ENCODE measurements at places on chromosomes 7 and 10. TPM values are rescaled to one million over a fixed set of nuclear protein-coding genes. Genes with fewer than 3 reads are reported as not detected.

GRCh38 chr7:119900996-119901672 lies 371.8 kb upstream of the KCND2 start:
- H3K4me3 ChIP-seq = no peak overlapping the region
- H3K36me3 ChIP-seq = no peaks in the 10 kb centered on the region
- no peaks in the 10 kb centered on the region for H3K27me3 ChIP-seq
- no peak for DNase-seq

- H3K4me1 ChIP-seq = peaks cover 4% of the 10 kb centered on the region
- H3K4me3 ChIP-seq = no peak overlapping the region
- no peak overlapping the region for H3K27ac ChIP-seq
- DNase-seq = no peak
- H3K27me3 ChIP-seq = peaks cover 11% of the 10 kb centered on the region
Observed at GRCh38 chr10:77667426-77668324, 30.1 kb upstream of the KCNMA1 start.

- DNase-seq = no peak
- H3K4me3 ChIP-seq = no peak overlapping the region
- H3K4me1 ChIP-seq = peaks cover 2% of the 10 kb centered on the region
- H3K27me3 ChIP-seq = peaks cover 3% of the 10 kb centered on the region
Observed at GRCh38 chr7:135257790-135258189, 24.2 kb downstream of the STRA8 start.

DNA sequence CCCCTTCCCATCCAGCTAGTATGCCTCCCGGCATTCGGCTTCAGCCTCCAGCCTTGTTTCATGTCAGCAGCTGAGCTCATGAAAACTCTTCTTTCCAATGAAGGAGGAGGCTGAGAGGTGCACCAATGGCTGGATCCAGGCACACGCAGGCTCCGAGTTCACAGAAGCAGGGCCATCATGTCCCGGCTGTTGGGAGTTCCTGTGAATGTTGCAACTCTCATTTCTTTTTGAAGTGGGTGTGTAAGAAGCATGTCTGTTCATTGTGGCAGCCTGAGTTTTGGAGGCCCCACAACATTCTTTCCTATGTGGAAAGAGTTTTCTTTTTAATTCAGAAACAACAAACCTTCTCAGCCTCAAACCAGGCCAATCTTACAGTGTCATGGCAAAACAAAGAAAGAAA lies 89.7 kb downstream of the PTPRE start:
- no peak for DNase-seq
- H3K36me3 ChIP-seq = no peaks in the 10 kb centered on the region
- no peak overlapping the region for H3K27ac ChIP-seq
- H3K4me1 ChIP-seq = peaks cover 36% of the 10 kb centered on the region

GRCh38 chr10:92662848-92663247 lies 26.9 kb upstream of the HHEX start:
- no peak for DNase-seq
- no peak overlapping the region for H3K4me3 ChIP-seq
- no peak overlapping the region for H3K27ac ChIP-seq
- H3K36me3 ChIP-seq = peaks cover 7% of the 10 kb centered on the region
- no peaks in the 10 kb centered on the region for H3K4me1 ChIP-seq

- H3K4me3 ChIP-seq = no peak overlapping the region
- no peaks in the 10 kb centered on the region for H3K27me3 ChIP-seq
- H3K27ac ChIP-seq = no peak overlapping the region
- DNase-seq = no peak
- H3K4me1 ChIP-seq = peaks cover 5% of the 10 kb centered on the region
Observed at GRCh38 chr10:106513352-106513771, 651.1 kb downstream of the SORCS1 start.

- H3K27me3 ChIP-seq = peaks cover 7% of the 10 kb centered on the region
- peak overlapping the region; percentile 19 for H3K27ac ChIP-seq
- H3K4me3 ChIP-seq = peak overlapping the region; percentile 82
- H3K36me3 ChIP-seq = peaks cover 8% of the 10 kb centered on the region
Observed at GRCh38 chr7:157568770-157569584, 232.2 kb downstream of the DNAJB6 start.

DNA sequence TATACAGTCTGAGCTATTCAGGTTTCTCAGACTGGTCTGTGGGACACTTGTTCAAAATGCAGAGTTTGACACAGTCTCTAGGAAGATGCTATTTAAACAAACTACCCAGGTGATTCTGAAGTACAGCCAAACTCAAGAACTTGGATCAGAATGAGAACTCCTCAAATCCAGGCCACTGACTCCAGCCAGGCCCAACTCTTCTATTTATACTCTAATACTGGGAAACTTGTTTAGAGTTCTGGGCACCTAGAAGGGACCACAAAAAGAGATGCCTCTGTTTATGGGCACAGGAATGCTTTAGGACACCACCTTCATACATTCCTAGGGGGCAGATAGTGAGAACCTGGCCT lies 40.1 kb upstream of the ADD3 start:
- no peaks in the 10 kb centered on the region for H3K36me3 ChIP-seq
- no peak for DNase-seq
- H3K4me3 ChIP-seq = no peak overlapping the region
- peak overlapping the region; percentile 70 for H3K27ac ChIP-seq

The ACHE gene
- 30.0 TPM for total RNA-seq

The ZMYND11 gene
- 26.6 TPM for total RNA-seq
